ENCODE measurements at places on chromosomes 12 and 14.
A peak's percentile ranks its signal among the peaks of the same experiment; 100 is the strongest.

DNA sequence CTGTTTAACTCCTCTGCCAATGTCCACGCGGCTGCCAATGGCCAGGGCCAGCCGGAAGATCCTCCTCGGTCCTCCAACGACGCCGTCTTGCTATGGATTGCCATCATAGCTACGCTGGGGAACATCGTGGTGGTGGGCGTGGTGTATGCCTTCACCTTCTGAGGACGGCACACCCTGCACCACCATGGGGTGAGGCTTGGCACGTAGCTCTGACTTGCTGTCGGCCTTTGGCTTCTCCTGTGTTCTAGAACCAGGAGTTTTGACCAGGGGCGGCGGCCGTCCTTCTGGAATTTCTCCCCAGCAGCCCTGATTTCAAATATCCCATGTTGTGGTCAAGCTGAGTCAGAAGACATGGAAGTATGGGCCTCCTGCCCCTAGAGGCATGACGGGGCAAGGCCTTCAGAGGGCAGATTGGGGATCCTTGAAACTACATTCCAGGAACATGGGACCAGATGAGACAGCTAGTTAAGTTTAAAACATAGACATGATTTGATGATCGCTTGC lies 47.5 kb downstream of the C14orf132 start:
- DNase-seq: no peak

DNA sequence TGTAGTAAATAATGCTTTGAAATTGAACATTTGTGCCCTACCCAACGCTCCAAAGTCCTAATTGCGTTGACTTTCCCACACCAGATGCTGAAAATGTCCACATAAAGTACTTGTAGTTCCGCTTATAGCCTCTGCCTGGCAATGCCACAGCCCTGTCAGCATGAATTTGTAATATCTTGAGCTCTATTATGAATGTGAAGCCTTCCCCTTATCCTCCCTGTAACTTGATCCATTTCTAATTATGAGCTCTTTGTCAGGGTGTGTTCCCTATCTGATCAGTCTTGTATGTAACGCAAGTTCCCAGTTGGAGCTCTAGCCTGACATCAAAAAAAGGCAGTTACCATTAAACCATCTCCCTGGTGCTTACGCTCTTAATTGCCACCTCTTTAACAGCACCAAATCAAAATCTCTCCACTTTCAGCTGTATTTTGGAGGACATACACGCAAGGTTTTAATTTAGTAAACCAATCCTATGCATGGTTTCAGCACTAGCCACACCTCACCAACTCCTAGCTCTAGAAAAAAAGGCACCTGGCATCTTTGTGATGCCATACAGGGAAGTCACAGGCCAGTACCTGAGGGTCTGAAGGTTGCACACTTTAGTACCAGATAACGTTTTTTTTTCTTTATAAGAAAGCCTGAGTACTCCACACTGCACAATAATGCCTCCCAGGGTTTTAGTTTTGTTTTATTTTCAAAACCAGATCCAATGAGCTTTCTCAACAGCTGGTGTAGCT lies 69.3 kb downstream of the EEA1 start:
- DNase-seq: no peak

- no peak for DNase-seq
Observed at GRCh38 chr12:49375406-49375805, 8.1 kb downstream of the SPATS2 start.

- peak; percentile 70 for DNase-seq
Observed at GRCh38 chr14:54566410-54567223, at the start of gene SAMD4A. SAMD4A (plus strand) TSS chr14:54567128; CDS start chr14:54567917, 789 bp downstream.

DNA sequence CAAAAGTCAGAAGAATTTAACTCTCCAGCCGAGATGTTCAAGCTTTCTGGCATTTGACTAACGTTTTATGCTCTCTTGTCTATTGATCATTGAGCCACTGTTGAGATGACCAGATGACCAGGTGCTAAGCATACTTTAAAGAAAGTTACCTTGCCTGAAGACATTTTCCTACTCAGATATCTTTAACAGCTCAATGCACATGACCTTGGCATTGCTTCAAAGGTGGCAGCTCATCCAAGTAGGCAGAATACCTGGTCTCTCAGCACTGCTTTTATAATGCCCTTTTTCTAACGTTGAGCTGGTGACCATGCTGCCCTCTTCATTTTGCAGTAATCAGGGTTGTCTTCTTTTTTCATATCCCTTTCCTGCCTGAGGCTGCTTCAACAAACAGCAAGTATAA lies 358.1 kb downstream of the RAD51B start:
- no peak for DNase-seq

DNA sequence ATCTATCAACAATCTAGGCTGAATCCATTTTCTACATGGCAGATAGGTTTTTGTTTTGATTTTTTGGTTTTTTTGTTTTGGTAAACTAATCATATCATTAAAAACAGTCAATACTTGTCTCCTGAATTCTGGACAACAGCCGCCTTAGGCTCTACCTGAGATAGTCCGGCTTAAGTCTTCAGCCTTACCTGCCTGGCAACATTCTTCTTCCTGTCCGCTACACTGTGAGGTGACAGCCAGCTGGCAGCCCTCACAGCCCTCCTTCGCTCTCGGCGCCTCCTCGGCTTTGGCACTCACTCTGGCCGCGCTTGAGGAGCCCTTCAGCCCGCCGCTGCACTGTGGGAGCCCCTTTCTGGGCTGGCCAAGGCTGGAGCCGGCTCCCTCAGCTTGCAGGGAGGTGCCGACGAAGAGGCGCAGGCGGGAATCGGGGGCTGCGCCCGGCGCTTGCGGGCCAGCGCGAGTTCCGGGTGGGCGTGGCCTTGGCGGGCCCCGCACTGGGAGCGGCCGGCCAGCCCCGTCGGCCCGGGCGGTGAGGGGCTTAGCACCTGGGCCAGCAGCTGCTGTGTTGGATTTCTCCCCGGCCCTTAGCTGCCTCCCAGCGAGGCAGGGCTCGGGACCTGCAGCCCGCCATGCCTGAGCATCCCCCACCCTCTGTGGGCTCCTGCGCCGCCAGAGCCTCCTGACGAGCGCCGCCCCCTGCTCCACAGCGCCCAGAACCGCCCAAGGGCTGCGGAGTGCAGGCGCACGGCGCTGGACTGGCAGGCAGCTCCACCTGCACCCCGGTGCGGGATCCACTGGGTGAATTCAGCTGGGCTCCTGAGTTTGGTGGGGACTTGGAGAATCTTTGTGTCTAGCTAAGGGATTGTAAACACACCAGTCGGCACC lies 49.0 kb downstream of the MDGA2 start:
- DNase-seq: no peak

DNA sequence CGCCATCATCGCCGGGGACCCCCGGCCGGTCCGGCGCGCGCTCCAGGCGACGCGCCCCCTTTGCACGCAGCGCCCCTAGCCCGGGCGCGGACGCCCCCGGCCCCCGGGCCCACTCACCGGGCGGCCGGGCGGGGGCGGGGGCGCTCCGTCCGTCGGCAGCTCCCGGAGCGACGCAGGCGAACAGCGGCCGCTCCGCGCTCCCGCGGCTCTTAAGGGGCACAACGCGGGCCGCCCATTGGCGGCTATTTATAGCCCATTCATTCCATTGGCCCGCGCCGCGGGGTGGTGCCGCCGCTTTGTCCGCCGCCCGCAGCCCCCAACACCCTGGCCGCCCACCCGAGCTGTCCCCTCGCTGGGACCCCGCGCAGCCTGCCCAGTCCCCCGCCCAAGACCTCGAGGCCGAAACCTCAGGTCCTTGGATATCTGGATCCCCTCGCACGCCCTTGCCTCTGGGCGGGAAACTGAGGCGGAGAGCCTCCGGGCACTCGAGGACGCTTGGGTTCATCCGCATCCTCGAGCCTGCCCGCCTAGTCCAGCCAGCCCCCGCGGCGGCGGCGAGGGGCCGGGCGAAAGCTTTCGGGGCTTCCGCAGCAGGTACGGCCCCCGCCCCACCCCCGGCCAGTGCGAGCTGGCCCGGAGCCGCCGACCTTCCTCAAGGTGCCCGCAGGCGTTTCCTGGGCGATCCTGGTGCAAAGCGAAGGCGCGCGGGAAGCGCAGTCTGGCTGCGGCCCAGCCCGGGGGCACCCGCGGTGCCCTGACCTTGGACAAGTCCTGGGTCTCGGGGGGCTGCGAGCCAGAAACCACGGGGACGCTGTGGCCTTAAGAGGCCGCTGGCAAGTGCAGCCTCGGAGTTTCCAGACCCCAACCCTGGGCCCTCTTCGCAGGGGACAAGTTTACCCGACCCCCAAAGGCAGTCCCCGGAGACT lies at the start of gene CKB:
Gene CKB (minus strand): TSS at position 182 of the 926 bp plus-strand sequence. CDS start 337 bp downstream, outside the sequence.
- no peak for DNase-seq

- peak; percentile 56 for DNase-seq
Observed at GRCh38 chr12:19739195-19739776, 300.0 kb downstream of the AEBP2 start.

- no peak for DNase-seq
Observed at GRCh38 chr12:113889891-113890581, 76.1 kb downstream of the RBM19 start.

- no peak for DNase-seq
Observed at GRCh38 chr12:81610955-81611889, 147.9 kb downstream of the PPFIA2 start.

DNA sequence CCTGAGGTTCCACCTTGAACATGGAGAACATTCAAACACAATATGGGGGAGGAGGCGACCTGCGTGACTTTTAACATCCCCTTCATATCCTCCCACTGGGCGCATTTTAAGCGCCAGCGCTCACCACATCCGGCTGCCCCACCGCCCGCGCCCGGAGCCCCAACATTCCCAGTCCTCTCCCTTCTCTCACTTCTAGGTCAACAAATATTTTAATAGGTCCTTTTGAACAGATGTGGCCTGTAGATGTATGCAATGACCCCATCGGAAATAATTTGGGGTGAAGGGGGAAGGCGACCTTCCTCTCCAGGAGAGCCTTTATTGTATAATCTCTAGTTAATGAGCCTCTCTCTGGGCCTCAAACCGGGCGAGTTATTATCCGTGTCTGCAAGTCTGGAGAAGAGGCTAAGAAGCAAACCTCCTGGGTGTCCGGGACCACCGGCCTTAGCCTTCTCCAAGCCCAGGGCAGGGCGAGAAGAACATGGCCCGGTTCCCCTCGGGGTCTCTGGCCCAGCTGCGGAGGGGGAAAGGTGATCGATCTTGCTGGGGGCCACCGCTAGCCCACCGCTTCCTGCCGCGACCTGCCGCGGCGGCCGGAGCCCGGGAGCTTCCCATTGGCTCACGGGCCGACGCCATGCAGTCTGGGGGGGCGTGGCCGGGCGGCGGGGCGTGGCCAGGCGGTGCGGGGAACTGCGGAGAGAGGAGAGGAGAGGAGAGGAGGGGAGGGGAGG lies 83.2 kb upstream of the HMGA2 start:
- DNase-seq: no peak

DNA sequence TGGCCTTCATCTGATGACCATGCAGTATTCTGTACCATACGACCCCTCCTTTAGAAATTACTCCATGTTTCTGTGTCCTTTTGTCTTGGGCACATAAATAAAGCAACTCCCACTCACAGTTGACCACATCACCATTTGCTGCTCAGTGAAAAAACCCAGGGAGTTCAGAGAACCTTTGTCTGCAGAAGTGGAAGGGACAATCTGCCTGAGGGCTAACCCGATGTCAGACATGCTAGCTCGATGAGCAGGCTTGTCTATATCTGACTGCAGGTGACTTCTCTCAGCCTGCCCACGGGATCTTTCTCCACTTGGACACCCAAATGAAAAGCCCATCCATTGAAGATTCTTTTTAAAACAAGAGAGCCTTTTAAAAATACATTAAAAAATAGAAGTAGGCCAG lies 45.7 kb upstream of the GRIP1 start:
- no peak for DNase-seq

GRCh38 chr12:124646385-124647230 lies 79.2 kb upstream of the NCOR2 start:
- DNase-seq: no peak

- DNase-seq: no peak
Observed at GRCh38 chr12:63922474-63922873, 78.0 kb downstream of the SRGAP1 start.

GRCh38 chr12:122349078-122349477 lies 73.4 kb downstream of the CLIP1 start:
- DNase-seq: no peak

GRCh38 chr12:118136559-118137003 lies 657 bp downstream of the PEBP1 start:
- DNase-seq: no peak

DNA sequence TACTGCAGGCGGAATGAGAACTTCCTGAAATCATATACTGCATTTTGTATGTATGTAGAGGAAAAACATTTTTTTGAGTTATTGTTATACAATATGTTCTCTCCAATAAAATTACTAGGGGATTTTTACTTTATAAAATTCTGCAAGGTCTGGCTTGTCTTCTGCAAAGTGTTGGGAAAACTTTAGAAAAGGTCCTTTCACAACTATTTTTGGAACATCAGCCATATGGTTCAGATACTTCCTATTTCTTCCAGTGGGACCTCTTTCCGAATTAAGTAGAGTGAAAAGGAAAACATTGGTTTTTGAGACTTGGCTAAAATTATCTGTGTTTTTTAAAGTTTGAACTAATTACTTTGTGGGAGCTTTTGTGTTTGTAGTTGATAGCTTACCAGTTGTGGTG lies 52.7 kb downstream of the DAAM1 start:
- DNase-seq: no peak

DNA sequence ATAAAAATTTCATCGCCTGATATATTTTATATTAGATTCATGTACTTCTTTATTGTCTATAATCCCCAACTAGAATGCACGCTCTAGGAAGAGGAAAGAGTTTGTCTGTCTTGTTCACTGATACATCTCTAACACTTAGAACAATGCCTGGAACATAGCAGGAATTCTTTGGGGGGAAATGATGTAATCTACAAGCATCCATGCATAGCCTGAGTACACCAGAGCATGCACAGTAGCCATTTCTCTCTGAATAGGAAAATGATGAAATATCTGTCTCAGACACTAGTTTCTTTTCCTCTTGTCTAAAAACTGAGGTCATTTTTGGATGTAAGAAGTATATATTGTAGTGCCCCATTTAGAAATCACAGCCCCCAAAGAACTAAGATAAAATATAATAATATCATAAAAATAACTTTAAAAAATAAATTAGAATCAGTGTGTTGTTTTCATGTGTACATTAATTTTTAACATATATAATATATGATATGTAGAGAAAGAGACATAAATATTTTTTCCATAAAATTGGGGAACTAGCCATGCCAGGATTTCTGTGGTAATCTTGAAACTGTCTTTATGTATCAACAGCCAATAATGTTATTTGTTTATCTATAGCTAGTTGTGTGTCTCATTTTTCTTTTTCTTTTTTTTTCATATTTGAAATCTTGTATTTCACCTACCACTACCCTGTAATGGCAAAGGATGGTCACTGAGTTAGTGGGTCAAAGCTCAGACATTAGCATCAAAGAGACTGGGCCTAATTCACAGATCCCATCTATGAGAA lies 155.6 kb upstream of the TMCC3 start:
- DNase-seq: peak; percentile 17

DNA sequence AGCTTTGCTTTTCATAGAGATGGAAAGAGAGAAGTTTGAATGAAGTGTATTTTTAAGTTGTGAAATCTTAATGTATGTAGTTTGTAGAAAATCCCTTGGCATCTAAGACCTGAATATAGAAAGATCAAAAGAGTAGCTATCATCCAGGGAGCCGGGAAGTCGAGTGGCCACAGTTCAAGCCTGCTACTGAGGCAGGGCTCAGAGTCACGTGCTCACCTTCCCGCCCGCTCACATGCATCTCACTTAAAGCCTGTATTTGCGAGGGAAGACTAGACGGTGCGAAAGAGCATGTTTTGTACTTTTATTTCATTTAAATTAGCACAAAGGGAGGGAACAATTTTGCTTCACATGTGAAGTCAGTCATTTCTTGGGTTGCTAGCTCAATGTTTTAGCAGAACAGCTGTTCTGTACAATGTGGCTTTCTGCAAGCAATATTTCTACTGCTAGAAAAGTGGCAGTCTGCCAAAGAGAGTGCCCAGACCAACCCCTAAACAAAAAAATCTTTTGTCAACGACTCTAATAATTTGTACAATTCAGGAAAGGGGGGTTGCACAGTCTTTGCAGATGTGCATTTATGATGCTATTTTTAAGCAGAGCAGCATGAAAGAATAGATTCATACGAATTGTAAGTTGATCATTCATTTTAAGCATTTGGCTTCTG lies 290.7 kb downstream of the NPAS3 start:
- no peak for DNase-seq

Data from forelimb muscle (tissue), 1 donor.